Fibroblast of skin of scalp (primary cell): ENCODE measurements at places on chromosomes 3 and 15.

- DNase-seq, result peak; percentile 52
These were observed 32.7 kb downstream of the UBXN7 start for GRCh38 chr3:196399485-196399945.

- DNase-seq, result no peak
These were observed 459.4 kb upstream of the CBLB start for GRCh38 chr3:106328224-106328623.

DNA sequence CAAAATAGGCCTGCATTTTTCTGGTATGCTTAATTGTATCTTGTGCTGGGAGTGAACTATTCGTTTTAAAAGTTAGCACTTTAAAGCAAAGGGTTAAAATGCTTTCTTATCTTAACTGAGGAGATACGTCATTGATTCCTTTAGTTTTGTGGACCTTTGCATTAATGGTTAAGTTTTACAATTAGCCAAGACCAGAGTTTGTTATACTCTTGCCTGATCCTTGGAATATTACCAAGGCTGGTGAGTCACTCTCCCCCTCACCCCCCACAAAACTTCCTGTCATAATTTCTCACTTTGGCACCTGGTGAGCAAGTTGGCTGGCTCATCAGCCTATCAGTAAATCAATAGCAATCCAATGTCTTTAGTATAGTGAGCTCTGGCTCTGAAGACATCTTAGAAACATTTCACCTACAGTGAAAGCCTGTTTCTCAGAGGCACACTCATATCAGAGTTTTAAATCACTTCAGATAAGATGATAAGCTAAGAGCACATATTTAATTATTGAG, 26.7 kb downstream of the SLC2A2 start:
- peak; percentile 70 for DNase-seq

DNA sequence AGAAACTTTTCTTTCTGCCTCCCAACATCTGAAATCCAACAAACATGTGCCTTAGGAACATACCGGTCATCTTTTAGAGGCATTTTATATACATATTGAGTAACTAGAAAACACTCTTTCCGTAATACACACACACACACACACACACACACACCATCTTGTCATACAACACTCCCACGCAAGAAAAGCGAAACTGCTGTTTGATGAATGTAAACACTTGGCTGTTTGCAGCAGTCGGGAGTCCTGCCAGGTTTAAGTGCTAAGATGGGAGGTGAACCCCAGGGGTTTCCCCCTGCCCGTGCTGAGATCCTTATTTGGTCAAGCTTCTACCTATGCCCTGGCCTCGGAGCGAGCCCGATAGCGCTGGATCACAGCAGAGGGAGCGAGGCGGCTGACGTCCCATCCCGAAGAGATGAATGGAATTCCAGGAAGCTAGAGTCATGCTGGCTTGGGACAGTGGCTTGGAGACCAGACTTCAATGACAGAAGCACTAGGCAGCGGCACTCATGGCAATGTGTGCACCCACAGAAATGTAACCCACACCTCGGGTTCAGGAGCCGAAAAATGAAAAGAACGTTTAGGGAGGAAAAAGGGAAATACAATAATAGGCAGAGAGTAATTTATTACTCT, 1.3 kb upstream of the THBS1 start:
- peak; percentile 95 for DNase-seq

DNA sequence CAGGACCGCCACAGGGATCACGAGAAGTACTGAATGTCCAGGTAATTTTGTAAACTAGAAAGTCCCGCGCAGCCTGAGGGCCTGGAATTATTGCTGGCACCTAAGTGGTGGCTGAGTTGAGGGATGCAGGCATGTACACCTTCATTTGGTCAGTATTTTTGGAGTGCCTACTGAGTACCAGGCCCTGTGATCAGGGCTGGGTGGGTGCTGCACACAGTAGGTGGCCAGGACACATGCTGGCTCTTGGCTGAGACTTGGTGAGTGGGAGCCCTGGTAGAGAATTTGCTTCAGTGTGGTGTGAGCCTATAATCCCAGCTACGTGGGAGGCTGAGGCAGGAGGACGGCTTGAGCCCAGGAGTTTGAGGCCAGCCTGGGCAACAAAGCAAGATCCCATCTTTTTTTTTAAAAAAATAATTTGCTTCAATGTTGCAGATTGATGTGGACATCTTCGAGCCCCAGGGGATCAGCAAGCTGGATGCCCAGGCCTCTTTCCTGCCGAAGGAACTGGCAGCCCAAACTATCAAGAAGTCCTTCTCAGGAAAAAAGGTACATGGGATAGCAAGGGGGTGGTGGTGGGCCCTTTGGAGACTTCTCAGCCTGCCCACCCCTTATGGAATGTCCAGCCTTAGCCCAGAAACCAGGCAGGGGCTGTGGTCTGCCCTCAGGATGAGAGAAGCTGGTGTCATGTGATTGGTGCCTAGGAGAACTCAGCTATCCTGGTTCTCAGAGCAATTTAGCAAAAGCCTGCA, 2.6 kb downstream of the ITIH1 start:
- DNase-seq, result no peak

GRCh38 chr15:73621286-73621826, 11.8 kb downstream of the NPTN start:
- DNase-seq, result no peak

DNA sequence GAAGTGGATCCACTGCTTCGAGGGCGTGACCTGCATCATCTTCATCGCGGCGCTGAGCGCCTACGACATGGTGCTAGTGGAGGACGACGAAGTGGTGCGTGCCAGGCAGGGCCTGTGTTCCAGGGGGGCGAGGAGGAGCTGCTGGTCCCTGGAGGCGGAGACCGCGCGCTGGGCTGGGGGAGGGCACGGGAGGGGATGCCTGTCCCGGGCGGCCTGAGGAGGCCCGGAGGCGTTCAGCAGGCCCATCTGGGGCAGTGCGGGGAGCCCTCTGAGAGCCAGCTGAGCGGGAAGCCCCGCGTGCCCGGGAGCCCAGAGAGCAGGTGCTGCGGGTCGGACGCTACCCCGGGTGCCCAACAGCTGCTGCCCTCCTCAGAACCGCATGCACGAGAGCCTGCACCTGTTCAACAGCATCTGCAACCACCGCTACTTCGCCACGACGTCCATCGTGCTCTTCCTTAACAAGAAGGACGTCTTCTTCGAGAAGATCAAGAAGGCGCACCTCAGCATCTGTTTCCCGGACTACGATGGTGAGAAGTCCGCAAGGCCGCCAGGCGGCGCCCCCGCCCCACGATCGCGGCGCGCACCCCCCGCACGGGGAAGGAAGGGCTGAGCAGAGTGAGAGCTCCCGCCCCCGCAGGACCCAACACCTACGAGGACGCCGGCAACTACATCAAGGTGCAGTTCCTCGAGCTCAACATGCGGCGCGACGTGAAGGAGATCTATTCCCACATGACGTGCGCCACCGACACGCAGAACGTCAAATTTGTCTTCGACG, 2.9 kb downstream of the GNAT1 start:
- peak; percentile 59 for DNase-seq

DNA sequence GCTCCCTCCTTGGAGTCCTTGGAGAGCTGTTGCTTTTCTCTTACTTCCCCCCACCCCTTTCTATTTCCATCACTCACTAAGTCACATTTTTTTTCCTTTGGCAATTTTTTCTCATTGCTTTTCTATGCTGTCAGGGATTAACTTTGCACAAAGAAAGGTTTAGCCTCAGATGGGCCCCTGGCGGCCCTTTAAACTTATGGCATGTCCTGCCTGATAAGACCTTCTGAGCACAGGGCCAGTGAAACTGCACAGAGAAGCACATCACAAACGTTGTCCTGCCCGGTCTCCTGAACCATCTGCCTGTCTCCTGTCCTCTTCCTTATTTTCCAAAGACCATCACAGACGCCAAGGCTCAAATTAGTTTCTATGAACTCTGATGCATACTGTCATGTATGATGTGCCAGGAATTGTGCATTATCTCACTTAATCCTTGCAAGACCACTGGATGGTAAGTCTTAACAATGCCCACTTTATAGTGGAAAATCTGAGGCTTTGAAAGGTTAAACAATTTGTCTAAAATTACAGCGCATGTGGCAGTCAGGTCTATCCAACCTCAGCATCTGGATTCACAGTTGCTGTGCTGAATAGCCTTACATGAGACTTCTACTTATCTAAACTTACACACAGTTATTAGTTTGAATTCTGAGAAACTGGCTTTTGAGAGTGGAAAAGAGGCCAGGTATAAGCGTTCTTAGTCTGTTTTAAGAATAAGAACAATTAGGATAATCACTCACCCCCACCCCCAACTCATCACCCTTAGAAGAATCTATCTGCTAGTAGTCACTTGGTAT, 648.1 kb downstream of the NTRK3 start:
- DNase-seq, result no peak

GRCh38 chr3:182117583-182117982, 405.9 kb downstream of the SOX2 start:
- peak; percentile 94 for DNase-seq

GRCh38 chr3:18735005-18735404, 309.9 kb upstream of the SATB1 start:
- no peak for DNase-seq

- DNase-seq, result no peak
These were observed 841.2 kb downstream of the TUSC7 start for GRCh38 chr3:117550766-117551165.

GRCh38 chr3:149618151-149619123, 39.4 kb downstream of the WWTR1 start:
- peak; percentile 27 for DNase-seq

DNA sequence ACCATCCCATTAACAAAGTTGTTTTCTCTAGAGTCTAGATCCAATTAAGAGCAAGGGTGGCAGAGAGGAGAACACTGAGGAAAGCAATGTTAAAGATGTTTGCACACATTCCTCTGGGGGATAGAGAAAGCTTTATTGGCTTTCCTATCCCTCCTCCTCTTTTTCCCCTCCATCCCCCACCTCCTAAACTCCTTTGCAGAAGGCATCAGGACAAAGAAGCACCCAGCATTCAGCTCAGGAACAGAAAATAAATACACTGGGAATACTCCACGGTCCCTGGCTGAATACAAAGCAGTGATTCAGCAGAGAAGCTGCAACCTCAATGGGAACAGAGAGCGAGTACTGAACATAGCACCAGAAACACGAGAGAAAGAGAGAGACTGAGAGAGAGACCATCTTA, 21.9 kb downstream of the LSAMP start:
- DNase-seq, result no peak

- no peak for DNase-seq
These were observed 67.6 kb downstream of the NR1D2 start for GRCh38 chr3:24012589-24013269.

DNA sequence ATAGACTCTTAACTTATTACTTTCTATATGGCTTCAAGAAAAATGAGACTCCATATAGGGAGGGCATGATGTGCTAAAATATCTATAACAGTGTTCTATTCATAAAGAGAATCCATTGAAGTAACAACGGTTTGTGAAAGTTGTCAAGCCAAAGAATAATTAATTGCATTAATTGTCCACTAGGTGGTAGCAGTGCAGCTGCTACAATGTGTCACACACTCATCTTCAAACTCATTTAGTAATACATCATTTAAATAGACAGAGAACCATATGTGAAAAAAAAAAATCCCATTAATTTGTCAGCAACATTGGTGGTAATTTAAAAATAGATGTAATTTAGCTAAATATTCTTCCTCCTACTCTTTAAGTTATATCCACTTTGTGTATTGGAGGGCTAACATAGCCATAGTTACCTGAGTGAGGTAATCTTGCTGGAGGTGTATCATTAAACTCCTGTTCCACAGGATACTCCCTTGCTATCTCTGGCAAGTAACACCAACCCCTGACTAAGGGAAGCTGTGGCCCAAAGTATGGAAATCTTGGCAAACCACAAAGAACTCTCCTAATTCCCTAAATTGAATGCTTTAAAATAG, 3.7 kb upstream of the CPA3 start:
- peak; percentile 73 for DNase-seq

GRCh38 chr3:56269755-56270535, 198.3 kb downstream of the ERC2 start:
- DNase-seq, result peak; percentile 76

GRCh38 chr15:98730860-98731711, 82.7 kb downstream of the IGF1R start:
- DNase-seq, result no peak

DNA sequence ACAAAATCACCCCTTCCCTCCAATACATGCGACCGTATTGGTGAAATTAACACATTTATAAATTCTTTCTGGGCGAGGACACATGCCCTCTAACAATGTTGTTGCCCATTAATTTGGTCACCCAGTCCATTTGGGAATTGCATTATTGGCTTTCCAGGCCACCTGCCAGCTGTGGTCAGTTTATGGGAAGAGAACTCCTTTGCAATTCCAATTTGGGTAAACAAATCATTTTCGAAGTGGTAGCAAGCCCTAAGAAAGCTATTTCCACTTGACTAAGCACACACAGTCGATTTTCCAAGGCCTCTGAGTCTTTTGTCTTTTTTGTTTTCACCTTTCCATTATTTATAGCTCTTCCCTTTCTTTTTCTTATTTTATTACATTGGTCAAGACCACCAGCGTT, 362.3 kb upstream of the RGMA start:
- DNase-seq, result no peak

DNA sequence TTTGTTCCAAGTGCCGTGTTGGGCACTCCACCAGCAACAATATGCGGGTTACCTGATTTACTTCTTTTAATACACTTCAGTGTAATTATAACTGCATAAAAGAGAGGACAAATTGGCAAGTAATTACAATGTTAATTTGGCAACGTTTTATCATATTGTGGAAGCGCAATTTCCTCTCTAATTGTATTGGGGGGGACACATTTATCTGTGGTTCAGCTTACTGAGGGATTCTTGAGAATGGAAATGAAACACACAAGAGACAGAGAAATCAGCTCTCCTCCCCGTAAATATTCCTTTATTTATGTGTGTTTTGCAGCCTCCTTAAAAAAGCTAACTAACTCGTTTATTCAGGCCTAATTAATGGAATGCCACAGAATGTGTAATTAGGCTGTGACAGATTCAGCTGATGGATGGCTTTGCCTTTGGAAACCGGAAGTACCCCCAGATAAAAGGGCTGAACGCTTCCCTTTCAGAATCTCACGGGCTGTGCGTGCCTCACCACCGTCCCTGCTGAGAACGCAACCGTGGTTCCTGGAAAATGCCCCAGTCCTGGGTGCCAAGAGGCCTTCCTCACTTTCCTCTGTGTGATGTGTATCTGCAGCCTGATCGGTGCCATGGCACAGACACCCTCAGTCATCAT, 247.1 kb upstream of the ST8SIA2 start:
- no peak for DNase-seq
